ENCODE measurements at places on chromosomes 4 and X.

DNA sequence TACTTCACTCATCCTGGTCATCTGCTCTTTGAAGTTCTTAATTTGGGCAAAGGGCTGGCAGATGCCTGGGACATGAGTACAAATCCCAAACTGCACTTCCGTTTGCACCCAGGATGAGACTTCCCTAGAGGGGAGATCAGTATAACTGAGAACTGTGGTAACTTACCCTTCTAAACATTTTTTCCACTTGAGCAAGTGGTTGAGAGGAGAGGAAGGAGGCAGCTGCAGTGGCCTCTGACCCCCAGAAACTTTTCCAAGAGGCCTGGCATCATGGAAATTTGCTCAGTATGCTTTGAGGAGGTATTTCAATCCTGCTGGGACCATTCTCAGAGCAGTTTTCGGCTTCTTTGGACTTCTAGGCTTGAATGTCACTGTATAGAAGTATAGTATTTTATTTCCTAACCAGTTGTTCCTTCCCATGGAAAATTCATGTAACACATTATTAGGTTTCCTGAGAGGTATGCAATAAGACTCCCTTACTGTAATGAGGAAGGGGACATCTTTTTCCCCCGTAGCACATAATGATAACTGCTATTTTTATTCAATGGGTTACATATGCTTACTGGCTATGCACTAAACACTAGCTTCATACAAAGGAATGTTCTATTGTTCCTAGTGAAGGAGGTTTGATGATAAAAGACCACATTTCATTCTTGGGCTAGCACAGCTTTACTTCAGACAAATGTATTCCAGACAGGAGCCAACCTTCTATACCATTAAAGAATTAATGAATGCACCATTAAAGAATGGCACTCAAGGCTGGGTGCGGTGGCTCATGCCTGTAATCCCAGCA lies 129.3 kb downstream of the SHROOM3 start:
- DNase-seq, result no peak

DNA sequence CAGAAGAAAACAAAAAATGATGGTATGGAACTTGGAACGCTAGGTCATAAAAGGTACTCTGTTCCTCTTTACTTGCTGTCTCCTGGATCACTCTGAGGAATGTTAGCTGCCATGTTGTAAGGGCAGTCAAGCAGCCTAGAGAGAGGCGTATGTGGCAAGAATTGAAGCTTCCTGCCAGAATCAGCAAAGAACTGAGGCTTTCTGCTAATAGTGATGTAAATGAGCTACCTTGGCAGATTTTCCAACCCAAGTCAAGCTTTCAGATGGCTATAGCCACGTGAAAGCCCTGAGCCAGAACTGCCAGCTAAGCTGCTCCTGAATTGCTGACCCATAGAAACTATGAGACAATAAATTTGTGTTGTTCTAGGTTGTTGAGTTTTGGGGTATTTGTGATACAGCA lies 38.7 kb downstream of the AASDH start:
- DNase-seq, result no peak

GRCh38 chr4:76740866-76741662 lies 156.9 kb downstream of the SOWAHB start:
- no peak for DNase-seq

DNA sequence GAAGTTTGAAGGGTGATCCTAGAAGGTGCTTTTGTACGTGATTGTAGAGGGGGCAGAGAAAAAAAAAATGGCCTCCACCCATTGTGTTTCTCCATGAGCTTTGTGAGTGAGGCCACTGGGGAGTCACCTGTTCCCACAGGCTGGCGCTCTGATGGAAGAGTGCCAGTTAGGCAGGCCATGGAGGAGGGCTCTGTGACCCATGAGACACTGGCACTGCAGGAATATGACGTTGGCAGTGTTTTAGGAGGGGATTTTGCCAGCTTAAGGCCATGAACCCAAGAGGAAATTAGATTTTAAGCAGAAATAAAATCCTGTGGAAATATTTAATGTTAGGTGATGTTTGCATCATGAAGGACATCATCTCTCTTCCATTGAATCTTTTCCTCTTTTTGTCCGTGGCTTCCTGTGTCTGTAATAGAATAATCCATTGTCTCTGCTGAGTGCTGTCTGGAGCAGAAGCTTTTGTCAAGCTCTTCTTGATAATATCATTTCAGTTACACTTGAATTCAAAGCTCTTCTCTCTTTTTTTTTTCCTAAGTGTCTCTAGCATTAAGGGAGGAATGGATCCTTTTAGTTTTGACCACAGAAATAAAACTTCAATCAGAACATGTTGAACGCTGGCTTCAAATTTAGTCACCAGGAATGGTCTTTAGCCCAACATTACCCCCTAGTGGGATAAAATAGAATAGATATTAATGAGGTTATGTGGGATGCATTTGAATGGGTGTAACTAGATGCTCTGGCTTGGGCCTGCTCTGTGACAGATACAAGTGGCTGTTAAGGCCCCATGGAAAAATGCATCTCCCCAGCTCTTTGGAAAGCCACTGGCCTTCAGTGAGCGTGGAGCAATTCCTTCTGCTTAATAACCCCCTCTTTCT lies 41.0 kb upstream of the UCP1 start:
- peak; percentile 80 for DNase-seq

Data from NAMALWA (cell line).